ENCODE measurements at places on chromosomes 6 and 20.

GRCh38 chr20:20463933-20464374, 96.0 kb downstream of the INSM1 start:
- DNase-seq: no peak

- DNase-seq: no peak
Measured at GRCh38 chr20:63312690-63313348, 19.8 kb downstream of the COL20A1 start.

GRCh38 chr20:44584162-44584561, 1.8 kb downstream of the PKIG start:
- DNase-seq: no peak

GRCh38 chr6:79544299-79544927, 7.2 kb upstream of the LCA5 start:
- peak; percentile 31 for DNase-seq

- DNase-seq: no peak
Measured at GRCh38 chr6:148840256-148840655, 93.4 kb downstream of the UST start.

DNA sequence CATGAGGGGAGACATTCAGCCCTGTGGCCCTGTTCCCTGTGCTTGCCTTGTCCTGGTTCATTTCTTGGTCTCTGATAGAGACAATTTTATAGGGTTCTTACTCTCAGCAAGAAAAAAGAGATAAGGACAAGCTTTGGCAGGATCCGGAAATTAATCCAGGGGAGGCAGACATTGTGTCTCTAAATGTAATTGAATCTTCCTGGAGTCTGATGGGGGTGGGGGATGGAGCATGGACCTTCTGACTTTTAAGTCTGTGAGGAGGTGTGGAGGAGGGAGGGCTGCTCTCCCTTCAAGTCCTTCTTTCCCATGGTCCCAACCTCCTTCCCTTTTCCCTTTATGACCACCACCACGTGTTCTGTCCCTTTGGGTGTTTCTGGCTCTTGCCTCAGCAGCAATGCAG, 512.7 kb downstream of the DHX35 start:
- DNase-seq: no peak

DNA sequence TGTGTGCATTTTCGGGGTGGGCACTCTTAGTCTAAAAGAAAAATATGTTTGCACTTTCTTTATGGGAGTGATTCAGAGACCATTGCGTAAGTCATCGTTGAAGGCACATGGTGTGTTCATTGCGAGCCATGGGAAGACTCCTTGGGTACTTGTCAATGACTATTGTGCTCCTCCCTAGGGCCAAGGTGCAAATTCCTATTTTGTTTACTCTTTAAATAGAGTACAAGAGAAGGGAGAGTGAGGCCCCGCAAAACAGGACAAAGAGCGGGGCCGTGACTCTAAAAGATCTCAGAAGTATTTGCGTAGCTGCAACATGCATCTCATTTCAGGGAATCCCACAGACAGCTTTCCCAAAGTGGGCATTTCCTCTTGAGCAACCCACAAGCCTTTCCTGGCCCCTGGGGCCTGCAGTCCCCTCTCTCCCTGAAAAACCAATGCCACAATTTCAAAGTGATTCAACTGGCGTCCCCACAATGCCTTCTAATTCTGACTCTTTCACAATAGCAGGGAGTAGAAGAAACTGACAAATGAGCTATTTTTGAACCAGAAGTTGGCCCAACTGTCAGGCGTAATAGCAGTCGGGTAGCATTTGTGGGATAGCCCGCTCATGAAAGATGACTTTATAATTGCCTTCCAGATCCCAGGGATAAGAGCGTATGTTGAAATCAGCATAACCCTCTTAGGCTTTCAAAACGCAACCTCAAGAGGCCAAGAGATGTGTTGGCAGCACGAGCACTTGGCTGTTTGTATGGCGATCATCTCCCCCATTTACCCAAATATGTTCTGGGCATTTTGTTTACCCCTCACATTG, 277.9 kb upstream of the BMP2 start:
- no peak for DNase-seq

GRCh38 chr6:6758915-6759654, 170.6 kb downstream of the LY86 start:
- peak; percentile 90 for DNase-seq

GRCh38 chr20:16917636-16918035, 169.5 kb downstream of the OTOR start:
- DNase-seq: no peak

GRCh38 chr6:28551891-28552666, 26.4 kb downstream of the GPX5 start:
- no peak for DNase-seq

DNA sequence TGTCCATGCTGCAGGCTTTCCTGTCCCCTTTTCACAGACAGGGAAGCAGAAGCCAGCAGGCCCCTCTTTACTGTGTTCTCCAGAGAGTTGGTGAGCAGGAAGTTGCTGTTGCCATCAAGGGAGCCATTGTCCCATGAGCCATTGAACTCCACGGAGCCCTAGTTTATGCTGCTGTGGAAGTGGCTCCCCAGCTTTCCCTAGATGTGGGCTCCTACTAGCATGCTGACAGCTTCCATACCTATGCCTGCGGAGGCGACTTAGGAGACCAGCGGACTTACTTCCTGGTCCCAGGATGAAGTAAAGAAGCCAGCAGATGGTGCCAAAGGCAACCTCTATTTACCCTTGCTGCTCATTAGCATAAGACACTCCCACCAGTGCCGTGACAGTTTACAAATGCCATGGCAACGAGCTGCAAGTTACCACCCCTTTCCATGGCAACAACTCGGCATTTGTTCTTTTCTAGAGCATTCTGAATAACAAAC, 30.8 kb upstream of the FKBP1A start:
- peak; percentile 77 for DNase-seq

GRCh38 chr20:53154540-53154939, 182.4 kb downstream of the TSHZ2 start:
- DNase-seq: no peak

DNA sequence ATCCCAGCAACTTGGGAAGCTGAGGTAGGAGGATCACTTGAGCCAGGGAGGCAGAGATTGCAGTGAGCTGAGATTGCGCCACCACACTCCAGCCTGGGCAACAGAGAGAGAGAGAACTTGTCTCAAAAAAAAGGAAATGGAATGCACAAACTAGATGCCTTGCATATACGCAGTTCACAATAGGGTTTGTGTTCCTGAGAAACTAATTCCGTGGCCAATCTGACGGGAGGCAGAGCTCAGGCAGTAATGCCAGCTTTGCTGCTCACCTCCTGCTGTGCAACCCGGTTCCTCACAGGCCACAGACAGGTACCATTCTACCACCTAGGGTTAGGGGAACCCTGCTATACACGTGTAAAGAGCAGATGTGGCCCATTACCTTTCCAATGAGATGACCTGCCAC, 1.4 kb downstream of the CDK5RAP1 start:
- peak; percentile 64 for DNase-seq

DNA sequence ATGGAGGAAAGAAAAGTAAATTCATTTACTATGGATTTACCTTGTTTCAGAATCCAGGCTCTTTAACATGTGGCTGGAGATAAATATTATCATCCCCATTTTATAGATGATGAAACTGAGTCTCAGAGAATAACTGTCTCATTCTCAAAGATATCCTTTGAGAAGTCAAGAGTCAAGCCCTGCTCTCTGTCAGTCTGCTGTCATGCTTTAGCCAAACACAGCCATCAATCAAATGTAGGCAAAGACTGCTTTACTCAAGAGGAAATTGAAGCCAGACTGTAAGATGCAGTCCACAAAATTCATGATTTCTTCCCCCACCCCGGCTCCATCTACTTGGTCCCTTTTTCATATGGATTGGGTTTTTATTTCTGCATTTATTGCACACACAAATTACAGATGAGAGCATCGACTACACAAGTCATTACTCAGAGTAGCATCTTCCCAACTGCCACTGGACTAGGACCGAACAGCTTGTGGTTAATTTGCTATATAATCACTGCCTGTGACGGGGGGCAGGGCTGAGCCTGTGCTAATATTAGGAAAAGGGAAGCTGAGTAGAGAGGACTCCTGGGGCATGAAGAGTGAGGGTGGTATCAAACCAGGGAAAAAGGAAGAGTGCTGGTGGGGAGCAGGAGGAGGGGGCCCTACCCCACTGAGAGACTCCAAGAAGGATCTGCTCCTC, 102.7 kb upstream of the TOP1 start:
- DNase-seq: peak; percentile 43

DNA sequence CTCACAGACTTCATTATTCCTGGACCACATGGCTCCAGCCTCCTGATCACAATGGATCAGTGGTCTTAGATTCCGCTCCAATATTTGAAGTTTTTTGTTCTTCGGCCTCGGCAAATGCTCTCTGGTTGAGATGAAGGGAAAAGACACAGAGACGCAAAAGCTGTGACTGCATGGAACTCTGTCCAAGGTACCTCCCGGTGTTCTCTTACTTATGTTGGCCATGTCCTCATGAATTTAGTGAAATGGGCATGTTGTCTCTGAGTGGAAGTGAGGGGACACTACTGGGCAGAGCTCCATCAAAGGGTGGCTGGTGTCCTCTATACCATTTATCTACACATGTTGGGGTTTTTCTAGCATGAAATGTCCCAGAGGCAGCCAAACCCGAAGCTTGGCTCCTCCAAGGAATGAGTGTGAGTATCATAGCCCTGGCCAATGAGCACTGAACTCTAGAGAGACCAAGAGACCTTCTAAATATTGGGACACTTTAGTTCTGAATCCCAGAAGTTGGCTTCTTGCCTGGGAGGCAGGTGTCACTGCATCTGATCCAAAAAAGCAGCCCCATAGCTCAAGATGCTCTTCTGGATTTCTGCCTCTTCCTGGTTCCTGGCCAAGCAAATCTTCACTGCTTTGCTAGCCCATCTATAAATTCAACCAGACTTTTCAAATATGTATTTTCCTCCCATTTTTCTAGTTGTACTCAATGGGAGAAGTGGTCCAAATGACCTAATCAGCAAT, 34.1 kb downstream of the HLA-G start:
- no peak for DNase-seq

DNA sequence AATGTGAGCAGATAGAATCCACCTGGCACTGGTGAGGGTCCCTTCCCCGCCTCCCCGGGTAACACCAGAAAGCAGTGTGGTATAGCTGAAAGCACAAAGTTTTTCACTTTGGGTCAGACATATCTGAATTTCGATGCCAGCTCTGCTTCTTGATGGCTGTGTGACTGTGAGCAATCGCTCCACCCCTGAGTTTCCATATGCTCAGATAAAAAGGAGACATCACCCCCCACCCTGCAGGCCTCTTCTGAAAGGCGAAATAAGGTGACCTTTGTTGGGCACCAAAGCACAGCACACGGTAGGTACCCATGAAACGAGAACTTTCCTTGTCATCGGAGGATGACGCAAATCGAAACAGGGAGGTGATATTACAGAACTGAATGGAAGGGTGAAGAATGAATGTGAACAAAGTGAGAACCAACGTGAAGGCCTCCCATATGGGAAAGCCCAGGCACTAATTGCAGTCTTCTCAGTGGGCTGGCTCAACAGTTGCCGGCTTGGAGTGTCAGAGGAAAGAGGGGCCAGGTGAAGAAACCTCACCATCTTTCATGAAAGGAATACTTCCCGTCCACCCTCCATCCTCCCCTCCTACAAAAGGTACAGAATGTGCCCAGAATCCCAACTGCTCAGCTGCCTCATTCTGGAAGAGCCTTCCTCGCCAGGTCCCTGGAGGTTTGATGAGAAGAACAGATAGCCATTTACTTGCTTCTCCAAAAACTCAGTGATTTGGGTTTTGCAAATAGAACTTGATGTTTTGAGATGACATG, 61.8 kb downstream of the NFATC2 start:
- DNase-seq: no peak

- DNase-seq: no peak
Measured at GRCh38 chr6:169937389-169938261, 186.2 kb downstream of the ERMARD start.

DNA sequence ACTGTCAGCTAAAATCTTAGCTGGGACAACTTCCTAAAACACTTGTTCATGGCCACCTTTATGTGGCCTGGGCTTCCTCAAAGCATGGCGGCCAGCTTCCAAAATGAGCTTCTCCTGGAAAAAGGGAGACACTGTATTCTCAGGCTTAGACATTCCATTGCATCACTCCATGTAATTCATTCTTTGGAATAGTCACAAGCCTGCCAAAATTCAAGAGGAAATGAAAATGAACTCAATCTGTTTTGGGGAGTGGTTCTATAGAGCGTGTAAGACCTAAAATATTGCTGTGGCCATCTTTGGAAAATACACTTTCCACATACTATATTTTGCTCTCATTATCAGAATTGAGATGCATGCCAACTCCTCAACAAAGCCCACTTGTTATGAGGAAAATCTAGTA, 687.0 kb downstream of the KIF16B start:
- no peak for DNase-seq

DNA sequence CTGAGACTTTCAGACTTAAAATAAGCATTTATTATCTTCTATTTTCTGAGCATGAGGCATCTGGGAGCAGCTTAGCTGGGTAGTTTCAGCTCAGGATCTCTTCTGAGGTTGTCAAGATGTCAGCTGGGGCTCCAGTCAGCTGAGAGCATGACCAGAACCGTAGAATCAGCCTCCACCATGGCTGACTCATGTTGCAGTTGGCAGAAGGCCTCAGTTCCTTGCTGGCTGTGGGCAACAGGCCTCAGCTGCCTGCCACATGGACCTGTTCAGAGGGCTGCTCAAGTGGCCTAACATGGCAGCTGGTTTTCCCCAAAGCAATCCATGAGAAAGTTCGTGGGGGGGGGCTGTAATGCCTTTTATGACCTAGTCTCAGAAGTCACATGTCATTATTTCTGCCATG, 142.3 kb downstream of the LY86 start:
- DNase-seq: peak; percentile 64

GRCh38 chr6:54730767-54731630, 115.6 kb upstream of the FAM83B start:
- no peak for DNase-seq

DNA sequence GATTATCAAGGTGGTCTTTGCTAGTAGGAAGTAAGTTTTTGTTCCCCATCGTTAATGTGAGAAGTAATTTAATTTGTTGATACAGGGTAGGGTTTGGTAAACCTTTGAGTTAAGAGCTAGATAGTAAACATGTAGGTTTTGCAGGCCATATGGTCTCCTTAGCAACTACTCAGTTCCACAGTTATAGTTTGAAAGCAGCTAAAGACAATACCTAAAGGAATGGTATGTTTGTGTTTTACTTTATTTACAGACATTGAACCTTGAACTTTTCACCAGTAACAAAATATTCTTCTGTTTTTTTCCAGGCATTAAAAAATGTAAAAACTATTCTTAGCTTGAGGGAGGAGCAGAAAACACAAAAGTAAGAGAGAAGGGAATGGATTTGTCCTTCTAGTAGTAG, 1.7 kb downstream of the CAP2 start:
- DNase-seq: no peak

DNA sequence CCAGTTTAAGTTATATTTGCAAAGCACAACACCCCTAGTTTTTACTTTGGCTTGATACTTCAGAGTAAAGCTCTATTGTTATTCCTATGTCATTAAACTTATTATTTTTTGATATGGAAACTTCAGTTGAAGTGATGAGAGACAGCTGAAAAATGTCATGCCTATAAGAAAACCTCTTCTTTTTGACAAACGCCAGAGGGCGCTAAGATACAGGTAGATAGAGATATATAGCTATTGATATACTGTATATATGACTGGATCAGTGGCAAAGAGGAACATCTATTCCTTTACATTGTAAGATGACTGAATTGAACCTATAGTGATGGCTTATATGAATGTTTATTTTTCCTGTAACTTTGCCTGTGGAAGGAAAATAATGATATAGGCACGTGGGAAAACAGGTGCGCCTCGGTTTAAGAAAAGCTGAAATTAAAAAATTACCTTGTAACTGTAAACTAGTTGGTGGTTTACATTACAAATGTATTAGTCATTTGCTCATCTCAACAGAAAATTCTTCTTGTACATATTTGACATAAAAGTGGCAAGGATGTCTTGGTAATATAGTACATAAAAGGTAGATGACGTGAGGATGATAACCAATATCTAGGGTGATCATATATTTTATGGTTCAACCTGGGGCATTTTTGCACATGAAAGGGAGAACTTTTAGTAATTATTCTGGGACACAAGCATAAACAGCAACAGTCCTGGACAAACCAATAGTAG, 74.1 kb downstream of the LAMA4 start:
- peak; percentile 95 for DNase-seq

All from suppressor macrophage (primary cell).